ENCODE measurements at places on chromosomes 12 and 14.

GRCh38 chr14:97978341-97978740 lies 1181.2 kb downstream of the VRK1 start:
- peak; percentile 92 for DNase-seq

DNA sequence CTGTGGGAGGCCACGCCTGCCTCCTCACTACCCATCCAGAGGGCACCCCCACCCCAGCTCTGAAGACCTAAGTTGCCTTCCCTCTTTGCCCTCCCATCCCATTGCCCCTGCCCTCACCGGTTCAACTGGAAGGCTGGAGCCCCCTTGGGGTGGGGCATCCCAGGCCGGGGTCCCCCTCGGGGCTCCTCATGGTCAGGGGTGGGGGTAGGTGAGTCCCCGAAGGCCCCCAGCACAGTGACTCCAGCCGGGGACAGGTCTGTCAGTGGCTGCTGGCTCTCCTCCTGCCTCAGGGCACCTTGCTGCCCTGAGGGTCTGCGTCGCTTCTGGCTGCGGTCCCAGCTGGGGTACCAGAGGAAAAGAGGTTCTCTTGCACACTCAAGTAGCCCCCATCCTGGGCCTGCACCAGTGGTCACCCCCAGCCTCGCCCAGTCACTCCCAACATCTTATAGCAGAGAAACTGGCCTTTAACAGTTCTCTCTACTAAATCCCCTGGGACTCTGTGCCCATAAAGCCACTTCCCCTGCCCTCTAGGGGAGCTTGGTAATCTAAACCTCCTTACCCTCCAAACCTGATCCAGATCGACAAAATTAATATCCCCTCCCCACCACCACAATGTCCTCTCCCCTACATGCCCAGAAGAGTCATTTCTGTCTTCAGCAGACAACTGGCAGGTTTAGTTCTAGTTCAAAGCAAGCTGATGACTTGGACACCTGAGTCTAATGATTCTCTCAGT lies 5.1 kb downstream of the PIANP start:
- no peak for DNase-seq

DNA sequence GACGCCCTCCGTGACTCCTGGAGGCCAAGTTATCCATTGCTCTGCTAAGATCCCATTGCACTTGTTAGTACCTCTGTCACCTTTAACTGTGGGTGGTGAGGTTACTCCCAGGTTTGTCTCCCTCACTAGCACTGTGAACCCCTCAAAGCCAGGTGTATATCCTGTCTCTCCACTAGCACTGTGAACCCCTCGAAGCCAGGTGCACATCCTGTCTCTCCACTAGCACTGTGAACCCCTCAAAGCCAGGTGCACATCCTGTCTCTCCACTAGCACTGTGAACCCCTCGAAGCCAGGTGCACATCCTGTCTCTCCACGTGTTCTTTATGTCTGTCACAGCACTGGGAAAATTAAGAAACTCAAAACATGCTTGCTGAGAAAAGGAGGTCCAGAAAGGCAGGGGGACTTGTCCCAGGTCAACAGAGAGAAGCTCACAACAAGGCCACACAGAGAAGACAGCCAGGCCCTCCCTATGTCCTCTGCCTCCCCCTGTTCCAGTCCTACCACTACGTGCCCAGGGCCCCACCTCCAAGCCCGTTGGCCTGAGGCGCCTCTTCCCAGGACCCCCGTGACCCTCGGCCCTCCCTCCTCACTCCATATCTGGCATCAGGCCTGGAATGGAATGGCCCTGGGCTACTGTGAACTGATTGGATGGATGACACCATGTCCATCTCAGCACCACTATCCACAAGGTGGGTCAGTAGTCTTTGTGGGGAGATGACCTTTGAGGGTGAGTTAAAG lies 26.4 kb upstream of the FKBP4 start:
- no peak for DNase-seq

GRCh38 chr12:76491292-76491691 lies 68.3 kb downstream of the OSBPL8 start:
- DNase-seq = no peak

- no peak for DNase-seq
Measured at GRCh38 chr14:85634205-85634604, 104.3 kb downstream of the FLRT2 start.

DNA sequence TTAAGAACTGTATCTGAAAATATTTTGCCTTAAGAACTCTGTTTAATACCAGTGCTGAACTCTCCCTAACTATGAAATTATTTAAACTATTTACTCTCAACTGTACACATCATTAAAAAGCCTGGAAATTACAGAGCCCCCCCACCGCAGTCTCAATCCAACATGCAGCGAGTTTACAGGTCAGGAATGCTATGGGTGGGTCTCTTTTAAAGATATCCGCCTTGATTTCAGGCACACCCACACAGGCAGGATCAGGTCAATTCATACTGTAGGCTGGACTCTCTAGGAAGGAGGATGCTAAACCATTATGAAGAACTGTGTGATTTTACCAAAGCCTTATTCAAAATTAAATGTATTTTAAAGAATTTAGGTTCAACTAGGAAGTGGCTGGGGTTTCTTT lies 16.5 kb downstream of the SPTLC2 start:
- no peak for DNase-seq

DNA sequence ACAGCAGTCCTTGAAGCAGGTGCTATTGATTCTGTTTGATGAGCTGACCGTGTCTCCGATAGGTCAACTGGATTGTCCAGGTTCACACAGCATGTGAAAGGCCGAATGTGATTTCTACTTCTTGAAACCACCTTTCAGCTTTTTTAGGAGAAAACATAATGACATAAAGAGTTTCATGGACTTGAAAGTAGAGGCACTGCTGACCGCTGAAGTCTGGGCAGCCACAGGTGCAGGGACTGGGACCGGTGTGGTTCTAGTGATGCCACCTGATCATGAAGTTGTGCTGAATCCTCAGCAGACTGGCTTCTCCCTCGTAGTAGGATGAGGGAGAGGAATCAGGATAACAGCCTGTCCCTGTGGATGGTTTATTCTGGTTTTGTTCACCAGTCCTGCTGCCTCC lies 108.1 kb downstream of the ETV6 start:
- DNase-seq = no peak

GRCh38 chr12:117063162-117063911 lies 35.9 kb downstream of the TESC start:
- DNase-seq = no peak

- DNase-seq = no peak
Measured at GRCh38 chr12:127280393-127281275, 986.3 kb upstream of the TMEM132C start.

- DNase-seq = no peak
Measured at GRCh38 chr12:1931642-1932041, 13.2 kb upstream of the CACNA2D4 start.

- DNase-seq = no peak
Measured at GRCh38 chr12:7637615-7638014, 28.1 kb downstream of the APOBEC1 start.

DNA sequence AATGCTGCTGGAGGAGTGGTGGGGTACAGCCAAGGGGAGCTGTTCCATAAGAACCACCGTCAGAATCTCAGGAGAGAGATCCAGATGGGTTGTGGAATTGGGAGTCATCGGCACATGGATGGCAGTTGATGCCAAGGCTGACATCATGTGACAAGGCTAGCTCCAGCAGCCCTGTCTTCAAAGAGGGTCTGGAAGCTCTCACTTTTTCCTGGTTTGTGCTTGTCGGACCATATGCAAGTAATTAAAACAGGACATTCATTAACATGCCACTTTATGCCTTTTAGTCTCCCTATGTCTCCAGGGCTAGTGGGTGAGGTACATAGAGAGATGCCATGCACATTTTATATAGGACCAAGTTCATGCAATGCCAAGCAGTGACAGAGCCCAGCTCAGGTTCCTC lies 211.8 kb downstream of the CRADD start:
- DNase-seq = no peak

DNA sequence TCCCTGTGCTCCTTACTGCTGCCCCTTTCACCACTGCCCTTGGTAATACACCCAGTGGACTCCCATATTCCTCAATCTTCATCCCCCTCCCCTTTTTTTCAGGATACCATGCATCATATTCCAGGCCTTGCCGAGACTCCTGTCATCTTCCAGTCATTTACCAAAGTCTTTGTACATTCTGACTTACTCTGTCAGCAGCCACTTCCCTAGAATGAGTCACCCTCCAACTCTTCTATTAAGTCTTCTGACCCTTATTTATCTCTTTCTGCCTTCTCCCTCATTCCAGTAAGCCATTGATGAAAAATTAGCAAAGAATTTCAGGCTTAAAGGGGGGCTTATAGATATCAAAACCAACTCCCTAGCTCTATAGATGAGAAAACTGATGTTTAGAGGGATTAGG lies 128.0 kb downstream of the STXBP6 start:
- DNase-seq = no peak

DNA sequence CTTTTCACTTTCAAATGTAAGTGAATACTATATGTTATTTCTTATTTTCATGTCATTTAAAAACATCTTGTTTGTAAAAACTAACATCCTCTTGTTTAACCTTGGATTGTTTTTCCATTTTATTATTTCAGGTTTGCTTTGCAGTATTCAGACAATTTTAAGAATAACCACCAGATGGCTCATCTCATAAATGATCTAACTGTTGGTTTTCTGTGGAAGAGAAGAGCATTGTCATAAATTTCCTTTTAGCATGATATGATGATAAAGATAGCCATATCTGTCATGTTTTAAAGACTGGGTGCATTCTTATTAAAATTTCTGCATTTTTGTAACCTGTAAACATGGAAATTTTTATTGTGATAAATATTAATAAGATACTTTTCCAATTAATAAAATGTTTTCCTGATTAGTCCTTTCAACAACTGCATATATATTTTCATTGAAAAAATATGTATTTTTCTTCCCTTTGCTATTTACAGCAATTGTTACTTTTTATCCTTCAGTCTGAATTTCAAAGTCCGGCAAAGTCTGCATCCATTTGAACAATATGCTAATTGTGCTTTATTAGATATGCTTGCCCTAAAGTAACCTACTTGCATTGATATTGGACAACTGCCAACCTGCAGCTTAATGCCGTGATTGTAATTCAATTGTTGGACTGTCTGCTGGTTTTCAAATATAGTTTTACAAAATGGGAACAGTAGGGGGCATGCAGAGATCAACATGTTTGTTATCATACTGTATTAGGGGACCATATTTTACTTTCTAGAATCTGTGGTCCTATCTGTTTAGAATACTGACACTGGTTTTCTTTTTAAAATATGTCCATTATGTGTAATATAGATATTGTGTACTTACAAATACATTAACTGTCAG lies 163.4 kb downstream of the GARIN6 start:
- peak; percentile 96 for DNase-seq

GRCh38 chr14:24232645-24233537 lies at the start of gene GMPR2:
TSS of gene GMPR2 (plus strand) at chr14:24232929. CDS start at chr14:24233254, 325 bp downstream.
- peak; percentile 79 for DNase-seq

DNA sequence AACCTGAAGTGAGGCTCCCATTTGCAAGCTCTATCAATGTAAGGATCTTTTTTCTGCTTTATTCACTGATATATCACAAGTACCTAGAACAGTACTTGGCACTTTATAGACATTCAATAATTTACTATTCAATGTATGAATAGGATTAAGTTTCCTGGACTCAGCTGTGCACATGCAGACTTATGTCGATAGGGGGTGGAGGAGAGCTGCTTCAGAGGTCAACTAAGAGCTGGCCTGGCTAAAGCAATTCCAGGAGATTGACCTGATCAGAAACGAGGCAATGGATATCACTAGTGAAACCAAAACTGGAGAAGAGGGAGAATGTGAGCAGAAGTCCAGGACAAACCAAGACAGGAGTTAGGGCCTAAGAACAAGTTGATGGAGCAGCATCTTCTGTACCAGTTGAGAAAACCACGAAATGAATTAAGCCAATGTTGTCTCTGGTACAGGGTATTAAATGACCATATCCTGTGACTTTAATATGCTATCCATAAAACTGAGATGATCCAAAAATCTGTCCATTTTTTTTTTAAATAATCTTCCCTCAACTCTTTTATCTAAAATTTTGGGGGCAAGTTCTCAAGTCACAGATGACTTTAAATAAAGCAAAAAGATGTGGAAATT lies 169.2 kb downstream of the PIK3C2G start:
- DNase-seq = peak; percentile 14

DNA sequence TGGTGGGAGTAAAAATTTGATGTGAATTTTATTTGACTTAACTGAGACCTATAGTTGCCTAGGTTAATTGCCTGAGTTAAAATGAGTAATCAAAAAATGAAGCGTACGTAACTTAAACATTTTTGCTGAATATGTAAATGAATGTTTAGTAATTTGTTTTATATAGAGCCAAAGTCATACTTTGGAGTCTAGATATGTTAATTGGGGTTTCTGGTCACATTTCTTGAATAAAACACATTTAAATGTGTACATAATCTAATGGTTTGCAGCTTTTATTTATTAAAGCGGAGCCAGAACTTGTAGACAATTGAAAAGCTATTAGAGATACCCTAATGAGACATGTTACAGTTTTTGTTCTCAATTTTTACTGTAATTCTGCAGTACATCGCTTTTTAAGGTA lies 71.2 kb downstream of the AEBP2 start:
- DNase-seq = no peak

DNA sequence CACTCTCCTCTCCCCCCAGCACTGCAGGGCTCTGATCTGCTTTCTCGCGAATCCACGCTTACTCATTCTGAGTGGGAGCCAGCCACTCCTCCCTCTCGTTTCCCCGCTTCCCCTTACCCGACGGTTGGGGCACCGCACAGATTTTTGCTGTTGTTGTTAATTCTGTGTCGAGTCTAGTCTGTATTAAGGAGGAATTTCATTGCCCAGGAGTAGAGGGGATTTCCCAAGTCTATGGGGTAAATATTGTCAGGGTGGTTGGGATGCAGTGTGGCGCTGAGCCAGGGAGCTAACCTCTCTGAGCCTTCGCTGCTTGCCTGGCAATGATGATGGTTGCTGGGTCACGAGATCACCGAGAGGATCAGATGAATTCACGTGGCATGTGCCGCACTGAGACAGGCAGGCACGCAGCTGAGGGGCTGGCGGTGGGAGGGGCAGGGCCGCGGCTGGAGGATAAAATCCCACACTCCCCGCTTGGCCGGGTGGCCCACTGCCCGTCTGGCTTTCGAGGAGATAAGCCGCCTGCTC lies 18.5 kb downstream of the NCOR2 start:
- DNase-seq = no peak

DNA sequence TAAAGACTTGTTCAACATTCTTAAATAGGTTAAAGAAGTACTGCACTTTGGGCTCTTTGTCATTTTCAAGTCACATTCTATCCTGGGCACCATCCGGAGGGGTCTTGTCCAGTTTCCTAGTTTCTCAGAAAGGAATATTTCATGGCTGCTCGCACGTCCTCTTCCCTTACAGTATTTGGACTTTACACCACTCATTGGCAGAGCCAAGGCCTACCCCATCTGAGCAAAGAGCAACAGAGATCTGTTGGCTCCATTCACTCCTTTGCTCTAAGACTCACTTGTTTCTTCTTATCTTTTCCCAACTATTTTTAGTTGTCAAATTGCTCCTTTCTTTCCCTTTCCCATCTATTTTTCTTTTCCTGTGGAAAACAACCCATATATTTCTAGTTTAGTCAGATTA lies 118.2 kb downstream of the CRADD start:
- no peak for DNase-seq

GRCh38 chr12:34396861-34397590 lies 374.7 kb downstream of the ALG10 start:
- no peak for DNase-seq

DNA sequence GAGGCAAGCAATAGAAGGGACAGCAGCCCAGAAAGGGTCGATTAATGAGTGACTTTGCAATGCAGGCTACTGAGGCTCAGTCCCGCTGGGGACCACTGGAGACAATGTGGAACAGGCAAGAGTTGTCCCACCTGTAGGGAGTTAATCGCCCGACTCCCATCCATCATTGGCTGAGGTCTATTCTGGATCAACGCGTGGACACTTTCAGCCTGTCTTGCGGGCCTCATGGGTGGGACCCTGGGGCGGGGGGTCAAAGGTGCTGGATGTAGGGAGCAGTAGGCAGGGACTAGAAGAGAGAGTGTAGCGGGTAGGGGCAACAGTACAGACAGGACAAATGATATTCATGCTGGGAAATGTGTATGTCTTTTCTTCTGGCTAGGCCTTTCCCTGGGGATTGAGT lies 6.1 kb downstream of the IFI27L2 start:
- DNase-seq = no peak
